ENCODE measurements at places on chromosomes 7 and 10.

GRCh38 chr7:44759246-44759645, 10.6 kb downstream of the ZMIZ2 start:
- no peak for DNase-seq

DNA sequence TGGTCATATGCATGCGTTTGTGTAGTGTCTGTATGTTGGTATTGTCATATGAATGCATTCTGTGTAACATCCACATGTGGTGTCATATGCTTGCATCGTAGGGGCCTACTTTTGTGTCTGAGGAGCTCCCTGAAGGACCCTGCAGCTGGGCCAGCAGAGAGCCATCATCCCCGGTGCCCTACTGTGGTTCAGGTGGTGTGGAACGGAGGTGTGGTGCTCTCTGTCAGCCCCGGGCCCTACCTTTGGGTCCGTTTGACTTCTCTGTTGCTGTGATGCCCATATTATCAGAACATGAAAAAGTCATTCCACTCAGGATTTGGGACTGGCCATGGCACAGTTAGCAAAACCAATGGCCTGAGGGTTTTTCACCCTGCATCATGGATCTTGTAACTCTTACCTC, 217.9 kb downstream of the ADARB2 start:
- DNase-seq, result no peak

DNA sequence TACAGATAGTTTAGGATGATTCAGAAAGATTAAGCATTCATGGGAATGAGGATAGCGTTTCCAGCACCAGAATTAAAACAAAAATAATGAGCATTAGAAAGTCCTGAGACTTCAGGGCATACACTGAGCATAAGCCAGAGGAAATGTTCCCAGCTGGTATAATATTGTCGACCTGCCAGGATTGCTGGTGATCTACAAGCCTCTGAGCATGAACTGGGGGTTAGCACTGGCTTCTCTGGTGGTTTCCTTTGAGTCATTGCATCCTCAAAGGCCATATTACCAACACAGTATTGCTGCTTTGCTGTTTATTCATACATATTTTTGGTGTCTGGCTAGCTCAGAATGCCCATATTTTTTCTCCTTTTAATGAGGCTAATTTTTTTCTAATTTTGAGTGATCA, 10.7 kb upstream of the ATRNL1 start:
- DNase-seq, result no peak

- no peak for DNase-seq
Measured at GRCh38 chr7:132771301-132771730, 195.0 kb upstream of the PLXNA4 start.

Data from T-helper 2 cell (primary cell).